Fibroblast of skin of right biceps (primary cell): ENCODE measurements at places on chromosomes 11 and 22.
A peak's percentile ranks its signal among the peaks of the same experiment; 100 is the strongest.

- no peak for DNase-seq
Measured at GRCh38 chr11:61172356-61172755, 11.1 kb upstream of the VPS37C start.

- DNase-seq, result no peak
Measured at GRCh38 chr11:19956228-19956627, 204.0 kb downstream of the DBX1 start.

- DNase-seq, result no peak
Measured at GRCh38 chr11:68933605-68934320, 30.1 kb downstream of the IGHMBP2 start.

- no peak for DNase-seq
Measured at GRCh38 chr11:2555891-2556290, 111.1 kb downstream of the KCNQ1 start.

GRCh38 chr11:782264-783174 lies 5.2 kb upstream of the GATD1 start:
- no peak for DNase-seq

DNA sequence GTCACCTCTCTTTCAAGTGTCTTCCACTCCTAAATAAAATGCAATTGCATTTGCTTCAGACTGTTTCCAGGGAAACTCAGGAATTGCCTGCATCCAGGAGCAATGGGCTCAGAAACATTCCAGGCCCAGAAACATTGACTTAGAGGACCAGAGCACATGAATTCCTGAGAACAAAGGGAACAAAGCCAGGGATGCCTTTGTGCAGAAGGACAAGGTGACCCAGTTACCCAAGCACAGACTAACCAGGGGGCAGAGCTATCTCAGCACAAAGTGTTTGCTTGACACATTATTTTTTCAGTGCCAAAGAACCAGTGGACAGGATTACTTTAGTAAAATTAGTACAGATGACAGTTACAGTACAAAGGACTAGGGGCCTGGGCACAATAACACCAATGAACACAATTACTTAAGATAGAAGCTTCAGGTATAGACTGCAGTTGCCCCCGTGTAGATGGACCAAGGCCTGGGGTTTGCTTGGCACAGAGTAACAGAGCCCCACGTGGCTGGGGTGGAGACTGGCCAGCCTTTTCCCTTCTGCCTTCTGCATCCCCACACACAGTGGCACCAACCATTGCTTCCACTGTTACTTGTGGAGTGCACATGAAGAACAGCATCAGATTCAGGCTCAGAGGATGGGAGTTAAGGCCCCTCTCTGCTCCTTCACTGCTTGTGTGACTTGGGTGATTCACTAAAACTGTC lies 500.8 kb downstream of the INSC start:
- DNase-seq, result no peak

DNA sequence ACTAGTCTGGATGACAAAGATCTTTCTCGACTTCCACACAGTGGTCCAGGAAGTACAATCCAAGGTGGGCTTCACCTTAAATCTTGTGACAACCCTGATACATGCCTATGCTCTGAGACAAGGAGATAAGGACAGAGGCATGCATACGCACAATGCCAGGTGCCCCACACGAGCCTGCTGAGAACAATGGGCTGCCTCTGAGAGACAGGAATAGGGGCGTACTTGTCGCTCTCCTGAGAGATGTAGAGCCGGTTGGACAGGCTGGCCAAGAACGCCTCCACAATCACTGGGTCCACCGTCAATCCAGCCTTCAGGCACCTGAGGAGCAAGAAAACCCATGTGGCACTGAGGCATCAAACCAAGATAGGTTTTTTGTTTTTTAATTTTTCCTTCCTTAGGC lies 25.5 kb downstream of the SERPIND1 start:
- no peak for DNase-seq

GRCh38 chr22:48218889-48219420 lies 1456.5 kb downstream of the TBC1D22A start:
- DNase-seq, result no peak

- DNase-seq, result no peak
Measured at GRCh38 chr11:32172041-32172847, 81.4 kb downstream of the RCN1 start.

DNA sequence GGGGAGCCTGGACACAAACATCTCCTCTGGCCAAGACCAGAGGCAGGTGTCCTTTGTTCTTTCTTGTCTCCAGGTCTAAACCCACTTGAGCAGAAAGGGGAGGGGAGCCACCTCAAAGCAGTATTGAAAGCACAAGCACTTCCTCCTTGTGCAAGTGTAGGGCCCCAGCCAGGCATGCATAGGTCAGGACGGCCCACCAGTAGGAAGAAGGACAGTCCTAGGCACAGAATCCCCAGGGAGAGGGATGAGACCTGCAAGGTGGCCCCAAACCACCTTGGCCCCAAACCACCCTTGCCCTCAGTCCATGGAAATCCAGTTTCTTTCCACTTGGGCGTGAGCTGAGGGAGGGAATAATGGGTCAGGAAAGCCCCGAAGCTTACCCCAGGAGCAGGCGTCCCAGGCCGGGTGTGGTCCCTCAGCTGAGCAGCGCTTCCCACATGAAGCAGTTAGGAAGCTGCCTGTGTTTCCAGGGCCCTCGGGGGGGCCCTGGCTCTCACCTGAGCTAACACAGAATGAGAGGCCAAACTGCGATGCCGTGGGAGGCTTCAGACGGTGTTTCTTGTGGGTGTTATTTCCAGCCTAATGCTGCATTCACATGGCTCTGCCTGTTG lies 20.4 kb upstream of the IGSF9B start:
- DNase-seq, result no peak

- peak; percentile 76 for DNase-seq
Measured at GRCh38 chr22:36856121-36856791, 4.5 kb upstream of the NCF4 start.

DNA sequence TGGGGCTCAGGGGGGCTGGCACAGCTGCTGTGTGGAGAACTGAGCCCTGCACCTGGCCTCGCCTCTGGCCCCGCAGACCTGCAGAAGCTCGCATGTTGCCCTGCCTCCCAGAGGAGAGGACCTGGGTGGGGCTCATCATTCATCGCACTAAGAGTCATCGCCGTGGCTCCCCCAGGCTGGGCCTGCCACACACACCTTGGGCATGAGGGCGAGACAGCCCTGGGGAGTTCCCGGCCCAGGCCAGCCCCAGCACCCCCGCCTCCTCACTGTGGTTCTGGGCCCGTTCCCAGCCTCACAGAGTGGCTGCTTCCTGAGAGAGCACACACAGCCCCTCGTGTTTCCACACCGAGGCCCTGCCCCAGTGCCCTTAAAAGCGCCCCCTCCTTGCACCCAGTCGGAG lies 694.6 kb downstream of the TBC1D22A start:
- DNase-seq, result no peak

DNA sequence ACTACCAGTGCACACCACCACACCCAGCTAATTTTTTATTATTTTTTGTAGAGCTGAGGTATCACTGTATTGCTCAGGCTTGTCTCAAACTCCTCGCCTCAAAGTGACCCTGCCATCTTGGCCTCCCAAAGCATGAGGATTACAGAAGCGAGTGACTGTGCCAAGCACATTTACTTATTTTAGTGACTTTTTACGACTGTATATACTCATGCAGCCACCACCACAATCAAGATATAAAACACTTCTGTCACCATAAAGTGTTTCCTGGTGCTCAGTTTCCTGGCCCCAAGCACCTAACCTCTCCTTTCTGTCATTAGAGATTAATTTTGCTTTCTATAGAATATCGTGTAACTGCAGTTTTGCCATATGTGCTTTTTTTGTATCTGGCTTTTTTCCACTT lies 25.9 kb downstream of the ELP4 start:
- no peak for DNase-seq

DNA sequence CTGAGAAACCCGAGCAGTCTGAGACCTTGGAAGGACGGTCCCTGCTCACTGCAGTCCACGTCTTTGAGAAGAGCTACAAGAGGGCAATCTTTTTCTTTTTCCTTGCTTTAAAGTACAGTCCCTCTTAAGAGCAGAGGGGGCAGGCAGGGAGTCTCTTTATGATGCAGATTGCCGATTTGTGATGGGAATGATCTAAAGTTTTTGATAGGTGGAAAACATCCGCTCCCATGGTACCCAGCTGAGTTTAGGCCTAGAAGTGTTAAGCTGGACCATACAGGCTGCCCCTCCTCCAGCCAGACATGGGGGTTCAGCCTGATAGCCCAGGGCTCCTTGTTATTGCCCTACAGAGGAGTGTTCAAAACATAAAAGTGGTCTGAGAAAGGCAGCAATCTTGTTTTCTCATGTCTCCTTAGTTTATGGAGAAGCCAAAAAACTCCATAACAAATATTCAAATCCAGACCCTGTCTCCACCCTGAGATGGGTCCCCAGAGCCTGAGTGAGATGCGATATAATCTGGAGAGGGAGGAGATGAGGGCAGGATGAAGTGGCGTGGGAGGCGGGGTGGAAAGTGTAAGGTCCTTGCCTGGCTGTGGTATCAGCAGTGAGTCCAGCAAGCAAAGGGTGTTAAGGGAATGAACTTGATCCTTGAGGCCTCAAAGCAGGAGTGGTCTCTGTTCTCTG lies 135.1 kb downstream of the FDX1 start:
- DNase-seq, result no peak
